ENCODE measurements at places on chromosomes 4 and X. TPM values are rescaled to one million over a fixed set of nuclear protein-coding genes. Genes with fewer than 3 reads are reported as not detected.

PPEF2 gene
- total RNA-seq: not detected

CSAG1 gene
- not detected for total RNA-seq

DNA sequence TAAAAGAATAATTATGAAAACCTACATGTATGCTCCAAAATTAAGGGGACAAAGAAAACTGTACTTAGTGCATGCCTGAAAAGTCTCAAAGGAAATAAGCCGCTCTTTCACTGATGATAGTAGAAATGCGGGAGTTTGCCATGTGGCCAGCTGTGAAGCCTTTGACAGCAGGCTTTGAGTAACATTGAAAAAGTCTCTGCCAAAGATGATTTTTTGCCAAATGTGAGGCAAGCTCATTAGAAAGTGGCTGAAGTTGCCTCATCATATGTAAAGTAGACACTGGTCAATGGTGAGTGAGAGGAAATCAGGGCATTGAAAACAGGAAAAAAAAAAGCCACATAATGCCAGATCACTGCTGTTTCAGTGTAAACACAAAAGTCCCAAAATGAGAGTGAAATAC is 2360.1 kb downstream of the PCDH7 start:
- no peak for DNase-seq

DNA sequence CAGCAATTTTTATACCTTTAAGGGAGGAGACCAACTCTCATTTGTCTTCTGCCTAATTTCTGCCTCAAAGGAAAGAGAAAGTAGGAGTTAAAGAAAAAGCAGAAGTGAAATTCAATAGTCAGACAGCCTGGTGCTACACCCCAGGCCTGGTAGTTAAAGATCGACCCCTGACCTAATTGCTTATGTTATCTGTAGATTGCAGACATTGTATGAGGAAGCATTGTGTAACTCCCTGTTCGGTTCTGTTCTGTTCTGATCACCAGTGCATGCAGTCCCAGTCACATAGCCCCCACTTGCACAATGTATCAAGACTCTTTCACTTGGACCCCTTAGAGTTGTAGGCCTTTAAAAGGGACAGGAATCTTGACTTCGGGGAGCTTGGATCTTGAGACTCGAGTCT is 335.9 kb upstream of the AR start:
- DNase-seq: no peak

GRCh38 chr4:142614621-142615323 is 231.3 kb downstream of the INPP4B start:
- no peak for DNase-seq

DNA sequence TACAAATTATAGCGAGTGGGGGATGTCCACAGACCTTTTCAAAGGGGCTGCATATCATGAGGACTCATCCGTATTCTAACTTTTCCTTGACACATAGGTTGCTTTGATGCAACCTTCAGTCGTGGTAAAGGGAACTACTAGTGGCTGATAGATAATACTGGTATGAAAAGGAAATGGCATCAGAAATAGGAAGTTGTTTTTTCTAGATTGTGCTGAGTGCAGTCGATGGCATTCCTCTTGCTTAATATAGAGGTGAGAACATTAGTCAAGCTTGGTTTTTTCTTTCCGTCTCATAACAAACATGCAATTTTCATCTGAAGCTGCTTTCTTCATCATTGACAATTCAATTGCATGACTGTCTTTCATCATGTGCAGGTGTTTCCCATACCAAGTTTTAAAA is 16.6 kb downstream of the ENPEP start:
- DNase-seq: no peak

DNA sequence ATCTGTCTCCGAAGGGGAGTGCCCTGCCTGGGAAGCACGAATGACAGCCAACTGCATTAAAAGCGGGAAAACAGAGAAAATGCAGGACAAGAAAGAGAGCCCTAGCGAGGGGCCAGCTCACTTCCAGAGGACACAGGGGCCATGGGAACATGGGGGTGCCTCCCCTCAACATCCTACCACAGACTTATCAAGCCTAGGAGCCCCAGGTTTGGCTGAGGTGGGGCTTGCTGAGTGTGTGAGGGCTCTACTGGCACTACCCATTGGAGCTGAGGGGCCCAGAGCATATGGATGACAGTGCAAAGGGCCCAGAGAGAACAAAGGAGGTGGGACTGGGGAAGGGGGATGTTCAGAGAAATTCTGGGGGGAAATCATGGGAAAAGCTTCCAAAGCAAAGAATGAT is 101.8 kb downstream of the PJA1 start:
- peak; percentile 17 for DNase-seq

DNA sequence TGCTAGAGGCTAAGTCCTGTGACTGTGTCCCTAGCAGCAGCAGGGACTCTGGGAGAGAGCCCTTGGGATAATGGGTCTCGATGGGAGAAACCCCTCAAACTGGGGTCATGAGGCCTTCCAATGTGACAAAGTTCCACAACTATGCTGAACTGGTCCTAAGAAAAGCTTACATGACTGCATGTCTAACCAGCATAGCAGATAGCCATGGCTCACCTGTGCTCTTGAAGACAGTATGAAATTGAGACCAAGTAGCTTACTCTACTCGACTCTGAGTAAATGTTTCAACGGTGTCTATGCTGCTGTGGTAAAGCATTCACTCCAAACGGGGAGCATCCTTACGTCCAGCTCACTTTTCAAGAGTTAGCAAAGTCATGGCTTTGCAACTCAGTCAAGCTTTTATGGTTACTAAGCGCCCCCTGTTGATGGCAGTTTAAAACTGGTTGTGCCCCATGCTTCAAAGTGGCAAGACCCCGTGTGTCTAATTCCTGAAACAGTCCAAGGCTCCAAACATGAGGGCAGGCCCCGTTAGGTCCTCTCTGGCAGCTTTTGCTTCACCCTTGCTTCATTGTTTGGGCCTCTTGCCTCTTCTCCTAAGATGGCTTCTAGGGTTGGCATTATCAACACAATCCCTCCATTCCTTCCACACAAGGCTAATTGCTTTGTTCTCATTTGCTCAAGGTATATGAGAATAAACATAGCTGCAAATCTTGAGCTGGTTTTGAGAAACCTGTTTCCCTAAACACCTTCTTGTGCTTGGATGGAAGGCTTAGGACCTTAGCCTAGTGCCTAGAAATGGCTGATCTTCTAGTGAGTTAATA is 46.6 kb downstream of the CCNG2 start:
- DNase-seq: no peak

- DNase-seq: no peak
Measured at GRCh38 chr4:108556588-108557200, 63.7 kb upstream of the RPL34 start.

DNA sequence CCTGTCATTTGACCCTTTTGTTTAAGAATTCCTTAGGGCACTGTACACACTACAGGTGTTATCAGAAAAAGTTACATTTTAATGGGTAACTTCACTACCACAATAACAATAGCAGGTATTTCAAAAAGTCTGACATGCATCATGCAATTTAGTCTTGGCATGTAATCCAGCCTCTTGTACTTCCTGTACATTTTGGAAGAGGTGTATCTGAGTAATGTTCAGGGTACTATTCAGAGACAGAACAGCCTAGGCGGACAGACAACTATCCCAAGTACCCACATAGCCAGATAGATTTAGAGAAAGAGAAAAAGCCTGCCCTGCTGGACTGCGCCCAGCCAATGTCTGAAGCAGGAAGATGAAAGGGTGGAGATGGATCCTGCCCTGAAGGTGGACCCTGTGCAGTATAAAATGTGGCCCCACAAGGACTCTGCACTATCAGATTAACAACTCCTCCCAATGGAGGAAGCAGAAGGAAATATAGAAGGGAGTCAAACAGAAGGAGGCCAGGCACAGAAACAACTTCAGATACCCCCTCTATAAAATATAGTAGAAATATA is 8.5 kb downstream of the UGT2B7 start:
- no peak for DNase-seq

DNA sequence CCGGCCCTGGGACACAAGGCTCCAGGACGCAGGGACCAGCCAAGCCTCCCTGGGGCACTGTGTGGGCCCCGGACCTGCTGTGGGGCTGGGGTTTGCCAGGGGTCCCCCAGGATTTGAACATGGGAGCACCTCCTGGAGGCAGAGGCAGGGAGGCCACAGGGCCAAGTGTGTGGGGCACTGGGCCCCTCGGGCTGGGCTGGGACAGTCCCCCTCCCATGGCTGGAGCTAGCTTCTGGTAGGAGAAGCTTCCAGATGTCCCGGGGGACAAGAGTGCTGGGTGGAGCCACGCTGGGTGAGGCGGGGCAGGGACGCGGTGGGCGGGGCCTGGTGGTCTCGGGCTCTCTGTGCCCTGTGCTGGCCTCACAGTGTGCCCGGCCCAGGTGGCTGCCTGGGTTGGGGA is 18.6 kb downstream of the FGFRL1 start:
- DNase-seq: no peak

- DNase-seq: no peak
Measured at GRCh38 chr4:153409924-153410501, 56.1 kb upstream of the TMEM131L start.

DNA sequence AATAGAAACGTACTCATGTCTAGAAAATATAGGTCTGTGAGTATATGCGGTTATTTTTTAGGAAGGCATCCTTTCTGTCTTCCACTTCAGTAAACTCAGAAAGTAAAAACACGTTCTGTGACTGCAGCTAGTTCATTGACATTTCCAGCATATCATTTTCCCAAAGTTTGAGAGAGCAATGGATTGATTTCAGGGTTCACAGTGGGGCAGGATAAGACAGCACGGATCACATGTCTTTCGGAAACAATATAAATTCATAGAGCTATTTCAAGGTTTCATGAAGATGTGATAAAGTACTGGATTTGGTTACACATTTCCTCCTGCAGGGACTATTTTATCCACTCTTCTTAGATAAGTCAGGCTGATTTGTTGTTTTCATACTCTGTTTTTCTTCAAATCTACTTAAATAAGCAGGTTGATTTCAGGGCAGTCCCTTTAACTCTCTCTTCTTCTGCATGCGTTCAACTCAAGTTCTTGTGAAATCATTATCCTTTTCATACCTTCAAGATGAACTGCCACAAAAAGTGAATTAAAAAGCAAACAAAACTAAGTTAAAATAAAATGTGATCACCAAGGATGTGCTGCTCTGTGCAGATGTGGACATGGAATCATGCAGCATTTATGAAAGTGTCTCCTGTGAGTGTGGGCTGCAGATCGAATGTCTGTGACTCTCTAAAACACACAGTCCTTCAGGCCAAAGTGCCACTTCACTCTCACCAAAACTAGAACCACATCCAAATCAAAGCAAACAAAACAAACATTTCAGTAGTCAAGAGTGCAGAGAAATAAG is 187.7 kb downstream of the UNC5C start:
- no peak for DNase-seq

DNA sequence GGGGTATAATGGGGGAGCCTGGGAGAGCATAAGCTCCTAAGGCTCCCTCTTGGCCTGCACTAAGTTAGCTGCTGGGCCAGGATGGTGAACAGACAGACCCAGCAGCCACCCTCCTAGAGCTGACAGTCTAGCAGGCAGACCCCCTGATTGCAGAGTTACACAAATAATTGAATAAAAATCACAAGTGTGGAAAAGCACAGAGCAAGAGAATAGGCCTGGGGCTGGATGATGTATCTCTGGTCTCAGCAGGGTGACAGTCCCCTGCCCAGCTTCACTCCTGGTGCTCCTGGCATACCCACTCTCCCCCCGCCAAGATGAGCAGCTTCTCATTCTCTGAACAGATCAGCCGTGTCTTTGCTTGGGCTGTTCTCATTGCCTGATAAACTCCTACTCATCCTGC is 86.1 kb upstream of the STX18 start:
- no peak for DNase-seq
